ENCODE measurements at places on chromosomes 2 and 18. TPM values are rescaled to one million over a fixed set of nuclear protein-coding genes. Genes with fewer than 3 reads are reported as not detected.

Gene TMEM150A
- total RNA-seq, result 10.8 TPM

Gene CIDEA
- 0.52 TPM for total RNA-seq

Gene ATP6V1C2
- total RNA-seq, result under 0.01 TPM

Gene DPYSL5
- total RNA-seq, result not detected

Gene THOC1
- total RNA-seq, result 36.4 TPM

Gene TNFAIP6
- not detected for total RNA-seq

Gene COL4A3
- total RNA-seq, result not detected

Gene WDR35
- 8.2 TPM for total RNA-seq

Gene SKOR2
- total RNA-seq, result not detected

Gene TDRD15
- total RNA-seq, result not detected

Gene CREB1
- 40.1 TPM for total RNA-seq

Gene POLE4
- 19.5 TPM for total RNA-seq

Data from dermis lymphatic vessel endothelial cell (primary cell).